Immature natural killer cell (primary cell): ENCODE measurements at places on chromosomes 11 and 22. TPM values are rescaled to one million over a fixed set of nuclear protein-coding genes. Genes with fewer than 3 reads are reported as not detected.

DNA sequence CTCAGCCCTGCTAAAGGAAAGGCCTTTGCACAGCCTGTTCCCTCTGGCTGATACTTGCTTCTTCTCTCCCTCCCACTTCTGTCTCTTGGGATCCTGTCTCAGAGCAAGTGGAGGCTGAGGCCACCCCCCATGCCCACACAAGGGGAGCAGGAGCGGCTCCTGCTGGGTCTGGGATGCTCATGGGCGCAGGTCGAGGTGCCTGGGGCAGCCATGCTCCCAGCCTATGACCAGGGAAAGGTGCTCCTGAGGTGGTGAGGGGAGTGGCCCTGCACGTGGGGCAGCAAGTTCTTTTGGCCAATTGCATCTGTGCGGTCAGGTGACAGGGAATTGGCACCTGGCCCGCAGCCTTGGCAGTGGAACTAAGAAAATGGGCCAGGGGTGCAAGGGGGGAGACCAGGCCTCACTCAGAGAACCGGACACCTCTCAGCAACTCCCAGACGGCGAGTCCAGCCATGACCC, 1.5 kb downstream of the MAPK11 start:
- DNase-seq: no peak
- H3K27ac ChIP-seq: no peak overlapping the region
- peak overlapping the region; percentile 76 for H3K4me3 ChIP-seq
- H3K36me3 ChIP-seq: no peaks in the 10 kb centered on the region
- H3K27me3 ChIP-seq: peaks cover 4% of the 10 kb centered on the region
- H3K4me1 ChIP-seq: no peaks in the 10 kb centered on the region

DNA sequence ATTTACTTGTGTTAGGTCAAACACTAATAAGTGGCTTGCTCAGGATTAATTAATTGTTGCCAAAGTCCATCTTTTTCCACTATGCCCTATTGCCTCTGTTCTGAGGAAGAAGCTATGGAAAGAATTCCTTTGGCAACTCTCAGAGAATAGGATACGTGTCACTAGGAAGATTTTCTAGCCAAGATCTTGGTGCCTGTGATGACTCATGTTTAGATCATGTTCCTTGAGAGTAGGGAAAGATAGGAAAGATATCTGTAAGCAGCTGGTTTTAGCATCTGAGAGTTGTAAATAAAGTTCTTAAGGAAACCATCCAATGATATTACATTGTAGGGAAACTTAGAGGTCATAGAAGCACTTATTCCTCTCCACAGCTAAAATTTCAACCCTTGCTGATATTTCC, 15.7 kb downstream of the SLN start:
- no peak overlapping the region for H3K4me3 ChIP-seq
- H3K27me3 ChIP-seq: peaks cover 10% of the 10 kb centered on the region
- no peak overlapping the region for H3K27ac ChIP-seq
- no peaks in the 10 kb centered on the region for H3K36me3 ChIP-seq

GRCh38 chr22:46578824-46579561, 41.2 kb upstream of the GRAMD4 start:
- H3K27me3 ChIP-seq: peaks cover 3% of the 10 kb centered on the region
- H3K27ac ChIP-seq: peak overlapping the region; percentile 78
- peaks cover 72% of the 10 kb centered on the region for H3K4me1 ChIP-seq
- DNase-seq: no peak

DNA sequence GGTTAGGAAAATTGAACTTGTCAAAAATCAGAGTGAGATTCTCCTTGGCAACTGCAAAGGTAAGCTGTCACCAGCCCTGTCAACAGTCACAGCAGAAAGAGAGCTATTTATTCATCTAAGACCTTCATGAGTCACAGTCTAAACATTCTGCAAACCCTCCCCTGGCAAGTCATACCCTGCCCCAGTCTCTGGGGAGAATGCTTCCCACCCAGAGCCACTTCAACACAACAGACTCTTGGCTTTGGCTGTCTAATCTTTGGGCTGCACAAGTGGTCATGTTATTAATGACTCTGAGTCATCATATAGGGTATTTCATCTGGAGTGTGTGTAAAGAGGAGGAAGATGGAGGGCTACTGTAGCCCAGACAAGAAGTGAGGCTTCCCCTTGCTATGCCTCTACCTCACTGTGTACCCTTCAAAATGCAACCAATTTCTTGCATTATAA, 153.4 kb downstream of the CCDC34 start:
- H3K36me3 ChIP-seq: no peaks in the 10 kb centered on the region
- no peak for DNase-seq
- no peak overlapping the region for H3K27ac ChIP-seq
- H3K4me1 ChIP-seq: no peaks in the 10 kb centered on the region
- no peak overlapping the region for H3K4me3 ChIP-seq

- H3K4me1 ChIP-seq: no peaks in the 10 kb centered on the region
- no peak overlapping the region for H3K4me3 ChIP-seq
- no peak for DNase-seq
- H3K27me3 ChIP-seq: no peaks in the 10 kb centered on the region
- H3K36me3 ChIP-seq: no peaks in the 10 kb centered on the region
- H3K27ac ChIP-seq: no peak overlapping the region
Observed at GRCh38 chr11:106619320-106619990, 398.8 kb downstream of the GUCY1A2 start.

DNA sequence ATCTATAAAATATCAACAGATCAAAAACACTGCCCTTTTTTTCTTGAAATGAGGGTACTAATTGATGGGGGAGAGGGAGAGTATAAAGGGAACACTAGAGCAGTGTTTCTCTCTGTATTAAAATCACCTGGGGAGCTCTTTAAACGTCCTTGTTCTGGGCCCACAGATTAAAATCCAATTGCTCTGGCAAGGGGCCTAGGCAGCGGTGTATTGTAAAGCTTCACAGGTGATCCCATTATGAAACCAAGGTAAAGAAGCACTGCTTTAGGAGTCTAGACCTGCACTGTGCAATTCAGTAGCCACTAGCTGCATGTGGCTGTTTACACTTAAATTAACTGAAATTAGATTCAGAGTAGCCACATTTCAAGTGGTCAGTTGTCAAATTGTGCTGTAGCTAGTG, 3.0 kb downstream of the AQP11 start:
- no peak overlapping the region for H3K4me3 ChIP-seq
- DNase-seq: no peak
- peaks cover 20% of the 10 kb centered on the region for H3K4me1 ChIP-seq

DNA sequence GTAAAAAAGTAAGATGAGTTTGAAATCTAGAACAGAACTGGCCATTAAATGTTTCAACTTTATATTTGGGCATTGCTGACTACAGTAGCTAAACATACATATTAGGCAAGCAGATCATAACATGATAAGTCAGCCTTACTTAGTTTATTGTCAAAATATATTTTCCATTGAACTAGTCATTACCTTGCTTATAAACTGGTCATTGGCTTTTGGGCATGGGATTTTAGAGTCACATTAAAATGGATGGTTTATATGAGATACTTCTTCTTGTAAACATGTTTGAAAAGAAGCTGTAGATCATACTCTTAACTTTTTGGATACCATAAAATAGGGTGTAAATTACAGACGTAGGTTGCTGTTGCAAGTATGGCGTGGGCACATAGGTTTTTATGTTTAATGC, 2.7 kb downstream of the HIPK3 start:
- no peak for DNase-seq
- peaks cover 7% of the 10 kb centered on the region for H3K27me3 ChIP-seq
- H3K4me3 ChIP-seq: peak overlapping the region; percentile 94
- peaks cover 78% of the 10 kb centered on the region for H3K4me1 ChIP-seq
- H3K27ac ChIP-seq: no peak overlapping the region

GRCh38 chr11:10584071-10584501, 15.6 kb upstream of the LYVE1 start:
- H3K4me3 ChIP-seq: no peak overlapping the region
- no peaks in the 10 kb centered on the region for H3K36me3 ChIP-seq
- H3K4me1 ChIP-seq: peaks cover 2% of the 10 kb centered on the region
- no peak overlapping the region for H3K27ac ChIP-seq
- peaks cover 3% of the 10 kb centered on the region for H3K27me3 ChIP-seq

GRCh38 chr11:116478205-116478604, 294.6 kb downstream of the BUD13 start:
- no peak for DNase-seq
- H3K4me1 ChIP-seq: no peaks in the 10 kb centered on the region
- no peaks in the 10 kb centered on the region for H3K36me3 ChIP-seq
- H3K27ac ChIP-seq: no peak overlapping the region
- H3K27me3 ChIP-seq: no peaks in the 10 kb centered on the region

DNA sequence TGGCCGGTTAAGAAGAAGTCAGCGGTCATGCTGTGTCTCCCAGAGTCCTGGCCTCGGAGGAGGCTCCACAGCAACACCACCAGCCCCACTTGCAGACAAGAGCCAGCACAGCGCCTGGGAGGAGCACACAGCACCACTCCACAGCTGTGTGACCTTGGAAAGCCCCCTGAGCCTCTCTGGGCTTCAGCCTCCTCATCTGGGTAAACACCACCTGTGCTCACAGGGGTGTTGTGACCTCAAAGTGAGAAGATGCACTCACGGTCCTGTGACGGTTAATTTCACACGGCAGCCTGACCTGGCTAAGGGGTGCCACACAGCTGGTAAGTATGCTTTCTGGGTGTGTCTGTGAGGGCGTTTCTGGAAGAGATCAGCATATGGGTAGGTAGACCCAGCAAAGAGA, 54.7 kb downstream of the PHF21B start:
- H3K27ac ChIP-seq: no peak overlapping the region
- H3K27me3 ChIP-seq: peaks cover 3% of the 10 kb centered on the region
- H3K36me3 ChIP-seq: no peaks in the 10 kb centered on the region
- no peak for DNase-seq
- H3K4me1 ChIP-seq: no peaks in the 10 kb centered on the region
- no peak overlapping the region for H3K4me3 ChIP-seq

DNA sequence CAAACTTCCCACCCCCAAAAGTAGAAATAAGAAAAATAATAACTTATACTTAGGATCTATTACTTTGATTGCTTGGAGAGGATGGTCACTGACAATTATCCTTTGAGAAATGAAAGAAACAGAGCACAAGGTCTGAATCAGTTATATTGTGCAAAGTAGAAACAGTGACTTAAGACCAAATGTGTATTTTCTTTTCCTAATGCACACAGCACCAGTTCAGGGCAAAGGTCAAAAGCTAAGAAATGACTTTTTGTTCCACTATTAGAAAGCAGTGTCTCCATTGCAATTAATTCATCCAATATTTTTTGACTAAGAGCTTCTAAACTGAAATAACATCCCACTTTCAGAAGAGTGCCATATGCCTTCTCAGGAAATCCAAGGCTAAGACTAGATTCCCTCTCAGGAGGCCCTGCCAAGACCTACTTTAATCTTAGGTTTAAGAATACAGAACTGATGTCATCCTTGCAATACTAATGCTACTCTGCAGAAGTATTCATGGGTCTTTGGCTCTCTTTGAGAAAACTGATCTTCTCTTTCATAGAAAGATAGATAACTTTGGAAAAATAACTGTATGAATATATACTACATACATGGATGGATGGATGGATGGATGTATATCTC, 147.0 kb downstream of the APOL5 start:
- H3K4me1 ChIP-seq: peaks cover under 1% of the 10 kb centered on the region
- no peak for DNase-seq
- no peaks in the 10 kb centered on the region for H3K27me3 ChIP-seq

DNA sequence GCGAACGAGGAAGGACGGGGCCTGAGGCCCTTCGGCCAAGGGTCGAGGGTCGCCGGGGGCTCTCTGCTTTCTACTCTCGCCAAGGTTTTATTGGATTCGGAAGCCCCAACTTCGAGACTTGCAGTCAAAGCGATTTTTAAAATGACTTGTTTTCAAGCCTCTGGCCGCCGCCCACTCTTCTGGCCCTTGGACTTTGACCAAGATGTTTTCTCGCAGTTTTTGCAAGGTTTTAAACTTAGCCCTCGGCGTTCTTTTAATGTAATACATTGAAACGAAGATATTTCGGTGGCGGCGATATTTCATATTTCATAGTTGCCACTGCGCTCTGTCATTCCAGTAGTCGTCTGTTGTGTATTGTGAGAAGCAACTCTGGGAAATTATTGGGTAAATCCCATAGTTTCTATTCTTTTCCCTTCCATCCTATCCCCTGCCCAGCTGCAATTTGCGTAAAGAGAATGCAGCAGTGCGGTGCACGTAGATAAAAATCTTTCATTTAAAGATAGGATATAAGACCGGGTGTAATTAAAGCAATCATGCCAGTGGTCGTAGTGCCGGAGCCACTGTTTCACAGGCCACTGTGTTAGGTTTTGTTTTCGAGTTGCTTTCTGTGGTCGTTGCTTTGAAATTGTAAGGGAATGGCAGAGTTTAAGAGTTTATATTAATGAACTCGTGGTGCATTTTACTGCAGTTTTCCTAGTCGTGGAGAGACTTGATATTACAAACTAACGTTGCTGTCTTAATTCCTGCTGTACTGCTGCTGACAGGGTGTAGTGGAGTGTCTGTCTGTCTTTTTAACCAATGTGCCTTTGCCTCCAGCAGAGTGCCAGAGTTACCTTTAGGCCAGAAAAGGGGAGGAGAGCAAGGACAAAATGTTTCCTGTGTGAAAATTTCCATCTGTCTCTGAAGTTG, 702 bp downstream of the BIRC2 start:
- peaks cover 34% of the 10 kb centered on the region for H3K4me1 ChIP-seq
- peak; percentile 46 for DNase-seq
- H3K27ac ChIP-seq: peak overlapping the region; percentile 100

- no peaks in the 10 kb centered on the region for H3K36me3 ChIP-seq
- H3K4me1 ChIP-seq: no peaks in the 10 kb centered on the region
- DNase-seq: no peak
- H3K27ac ChIP-seq: no peak overlapping the region
Observed at GRCh38 chr22:44884968-44885805, 124.6 kb downstream of the PHF21B start.

Gene FADS1
- 18.7 TPM for polyA plus RNA-seq

Gene RAPSN
- not detected for polyA plus RNA-seq

Gene LGR4
- polyA plus RNA-seq: not detected

Gene OVCH2
- not detected for polyA plus RNA-seq

Gene SPA17
- polyA plus RNA-seq: not detected

Gene MRGPRE
- polyA plus RNA-seq: not detected

Gene MMP13
- not detected for polyA plus RNA-seq

Gene TTC38
- polyA plus RNA-seq: 205 TPM

Gene ARHGEF17
- polyA plus RNA-seq: not detected

Gene OR2AG2
- polyA plus RNA-seq: not detected

Gene IL17REL
- not detected for polyA plus RNA-seq
